Left cardiac atrium (tissue), 4 donors: ENCODE measurements at places on chromosomes 16 and 17.

- no peak for DNase-seq
These were observed 114.5 kb upstream of the MAF start for GRCh38 chr16:79715061-79715460.

- DNase-seq: no peak
These were observed 167.1 kb upstream of the MAF start for GRCh38 chr16:79767421-79768275.

DNA sequence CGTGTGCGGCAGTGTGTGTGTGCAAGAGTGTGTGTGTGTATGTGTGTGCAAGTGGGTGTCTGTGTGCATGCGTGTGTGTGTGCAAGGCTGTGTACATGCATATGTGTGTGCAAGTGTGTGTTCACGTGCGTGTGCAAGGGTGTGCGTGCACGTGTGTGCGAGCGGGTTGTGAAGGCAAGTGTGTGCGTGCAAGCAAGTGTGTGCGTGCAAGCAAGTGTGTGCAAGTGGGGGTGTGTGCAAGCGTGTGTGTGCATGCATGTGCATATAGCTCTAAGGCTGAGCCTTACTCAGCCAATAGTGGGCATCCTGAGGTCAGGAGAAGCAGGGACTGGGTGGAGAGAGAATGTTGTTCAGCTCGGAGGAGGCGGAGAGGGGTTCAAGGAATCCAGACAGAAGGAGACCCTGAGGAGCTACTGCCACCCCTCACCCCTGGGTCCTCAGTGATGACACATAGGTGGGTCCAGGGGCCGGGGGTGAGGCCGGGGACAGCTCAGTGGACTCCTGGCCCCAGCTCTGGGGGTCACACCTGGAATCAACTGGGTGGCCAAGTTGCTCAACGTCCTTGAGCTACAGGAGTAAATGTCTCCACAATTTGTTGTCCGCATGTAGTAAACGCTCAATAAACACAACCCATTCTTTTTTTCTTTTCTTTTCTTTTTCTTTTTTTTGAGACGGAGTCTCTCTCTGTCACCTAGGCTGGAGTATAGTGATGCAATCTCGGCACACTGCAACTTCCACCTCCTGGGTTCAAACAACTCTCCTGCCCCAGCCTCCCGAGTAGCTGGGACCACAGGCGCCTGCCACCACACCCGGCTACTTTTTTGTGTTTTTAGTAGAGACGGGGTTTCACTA is 1.8 kb downstream of the PRR29 start:
- DNase-seq: no peak

- DNase-seq: no peak
These were observed 700.2 kb downstream of the KCNJ2 start for GRCh38 chr17:70869402-70870085.

DNA sequence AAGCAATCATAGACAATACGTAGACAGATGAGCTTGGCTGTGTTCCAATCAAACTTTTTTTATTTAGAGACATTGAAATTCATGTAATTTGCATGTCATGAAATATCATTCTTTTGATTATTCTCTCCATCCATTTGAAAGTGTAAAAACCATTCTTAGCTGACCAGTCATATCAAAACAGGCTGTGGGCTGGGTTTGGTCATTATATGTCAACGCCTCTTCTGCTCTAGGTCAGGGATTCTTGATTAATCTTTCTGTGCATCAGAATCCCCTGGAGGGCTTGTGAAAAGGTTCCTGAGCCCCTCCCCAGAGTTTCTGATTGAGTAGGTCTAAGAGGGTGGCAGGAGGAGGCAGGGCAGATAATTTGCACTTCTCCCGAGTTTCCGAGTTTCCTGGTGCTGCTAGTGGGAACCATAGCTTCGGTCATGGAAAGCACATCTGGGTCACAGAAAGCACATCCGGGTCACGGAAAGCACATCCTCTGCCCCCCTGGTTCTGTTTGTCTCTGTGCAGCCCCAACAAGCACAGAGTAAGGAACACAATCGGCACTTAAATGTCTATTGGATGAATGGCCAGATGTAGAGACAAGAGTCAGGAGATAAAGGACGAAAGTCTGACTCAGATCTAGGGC is 16.4 kb downstream of the PIMREG start:
- DNase-seq: no peak

DNA sequence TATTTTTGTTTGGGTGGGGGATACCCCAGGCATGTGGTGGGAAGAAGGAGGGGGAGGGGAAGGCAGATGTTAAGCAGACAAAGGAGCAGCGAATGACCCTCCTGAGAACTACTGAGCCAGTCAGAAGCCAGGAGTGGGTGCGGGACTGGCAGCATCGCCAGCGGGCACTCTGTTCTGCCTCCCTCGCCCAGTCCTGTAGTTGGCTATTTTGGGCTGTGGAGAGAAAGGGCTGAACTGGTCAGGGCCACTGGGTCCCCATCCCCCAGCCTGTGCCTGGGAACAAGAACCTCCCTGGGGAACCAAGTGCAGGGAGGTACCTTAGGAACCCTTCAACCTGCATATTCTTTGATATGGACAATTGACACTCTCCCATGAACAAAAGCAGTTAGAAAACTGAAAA is 6.4 kb downstream of the LRRC3C start:
- DNase-seq: no peak
